ENCODE measurements at places on chromosomes 2 and 18.

GRCh38 chr2:238173692-238174091 lies 14.9 kb downstream of the ERFE start:
- no peak for DNase-seq

DNA sequence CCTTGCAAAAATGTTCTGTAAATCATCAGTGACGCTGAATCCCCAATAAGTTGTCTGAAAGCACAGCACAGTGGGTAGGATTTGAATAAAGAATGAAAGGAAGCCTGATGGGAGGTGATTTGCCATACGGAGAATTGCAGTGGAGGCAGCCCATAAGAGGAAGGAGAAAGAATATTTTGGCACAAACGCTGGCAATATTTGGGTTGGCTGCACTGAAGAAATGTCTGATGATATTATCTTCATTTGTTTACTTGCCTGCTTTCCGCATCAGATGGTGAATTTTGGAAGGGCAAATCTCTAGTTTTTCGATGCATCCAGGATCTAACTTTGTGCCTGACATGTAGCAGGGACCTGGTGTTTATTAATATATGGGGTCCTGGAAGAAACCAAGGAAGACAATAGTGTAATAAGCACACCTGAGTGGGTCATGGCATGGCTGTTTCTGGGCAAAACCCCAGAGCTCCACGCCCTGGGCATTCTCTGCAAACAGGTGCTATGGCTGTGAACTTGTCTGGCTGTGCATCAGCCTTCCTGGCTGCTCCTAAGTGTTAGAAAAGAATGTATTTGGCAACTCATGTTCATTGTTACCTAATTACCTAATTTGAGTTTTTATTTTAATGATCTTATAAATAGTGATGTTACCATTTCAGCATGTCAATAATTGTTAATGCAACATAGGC lies 5.9 kb downstream of the GALR1 start:
- no peak for DNase-seq

DNA sequence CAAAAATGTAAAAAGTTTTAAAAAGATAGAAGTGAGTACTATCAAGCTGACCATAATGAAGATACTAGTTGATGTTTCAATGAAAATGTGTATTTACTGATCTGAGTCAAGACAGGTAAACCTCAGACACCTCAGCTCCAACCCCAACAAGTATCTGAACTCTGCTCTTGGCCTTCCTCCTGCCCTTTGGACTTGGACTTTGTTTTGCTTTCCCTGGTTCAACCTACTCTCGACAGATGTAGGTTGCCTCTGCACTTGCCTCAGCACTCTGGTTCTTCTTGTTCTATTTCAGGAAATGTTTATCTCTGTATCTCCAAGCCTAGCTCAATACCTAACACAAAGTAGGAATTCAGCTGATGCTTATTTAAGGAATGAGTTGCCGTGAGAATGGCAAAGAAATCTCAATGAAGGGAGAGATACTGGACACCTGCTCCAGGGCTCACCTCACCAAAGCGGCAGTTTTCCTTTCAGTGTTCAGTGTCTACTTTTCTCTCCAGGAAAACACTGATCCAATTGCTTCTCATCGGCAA lies 248.8 kb upstream of the CTAGE1 start:
- no peak for DNase-seq

- no peak for DNase-seq
Measured at GRCh38 chr2:147808520-147808919, 36.3 kb upstream of the ACVR2A start.

- DNase-seq, result no peak
Measured at GRCh38 chr18:34873986-34874580, 164.0 kb downstream of the DTNA start.

- DNase-seq, result peak; percentile 72
Measured at GRCh38 chr2:206442833-206443734, at the start of gene ADAM23. Gene ADAM23, plus strand, starts transcription at chr2:206443532. Its CDS starts 335 bp downstream, at chr2:206443867.

GRCh38 chr18:28208268-28208667 lies 31.3 kb upstream of the CDH2 start:
- DNase-seq, result no peak

DNA sequence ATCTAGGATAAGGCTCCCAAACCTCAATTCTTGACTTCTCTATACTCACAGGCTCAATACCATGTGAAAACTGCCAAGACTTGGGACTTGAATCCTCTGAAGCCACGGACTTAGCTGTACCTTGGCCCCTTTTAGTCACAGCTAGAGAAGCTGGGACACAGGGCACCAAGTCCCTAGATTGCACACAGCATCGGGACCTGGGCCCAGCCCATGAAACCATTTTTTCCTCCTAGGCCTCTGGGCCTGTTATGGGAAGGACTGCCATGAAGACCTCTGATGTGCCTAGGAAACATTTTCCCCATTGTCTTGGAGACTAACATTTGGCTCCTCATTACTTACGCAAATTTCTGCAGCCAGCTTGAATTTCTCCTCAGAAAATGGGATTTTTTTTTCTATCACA lies 1011.8 kb upstream of the DDX18 start:
- DNase-seq, result no peak

DNA sequence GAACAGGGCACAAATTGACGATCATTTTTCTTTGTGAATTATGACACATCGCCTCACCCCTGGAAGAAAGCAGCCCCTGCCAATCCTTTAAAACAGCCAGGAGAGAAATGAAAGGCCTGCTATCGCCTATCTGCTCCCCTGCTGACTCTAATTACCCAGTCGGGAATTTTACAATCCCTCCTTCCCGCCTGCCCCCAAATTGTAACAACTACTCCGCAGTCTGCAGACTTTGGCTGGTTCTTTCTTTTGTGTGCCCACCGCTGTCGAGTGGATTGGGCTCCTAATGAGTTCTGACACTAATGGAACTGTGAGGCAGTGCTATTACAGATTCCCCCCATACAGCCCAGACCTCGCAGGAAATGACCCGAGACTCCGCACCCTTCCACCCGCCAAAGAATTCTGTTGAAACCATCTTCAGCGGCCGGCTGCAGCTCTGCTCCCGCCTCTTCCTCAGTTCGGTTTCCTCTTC lies 281.2 kb upstream of the PARD3B start:
- no peak for DNase-seq

- peak; percentile 67 for DNase-seq
Measured at GRCh38 chr2:84879584-84880394, 1.1 kb downstream of the TRABD2A start.

DNA sequence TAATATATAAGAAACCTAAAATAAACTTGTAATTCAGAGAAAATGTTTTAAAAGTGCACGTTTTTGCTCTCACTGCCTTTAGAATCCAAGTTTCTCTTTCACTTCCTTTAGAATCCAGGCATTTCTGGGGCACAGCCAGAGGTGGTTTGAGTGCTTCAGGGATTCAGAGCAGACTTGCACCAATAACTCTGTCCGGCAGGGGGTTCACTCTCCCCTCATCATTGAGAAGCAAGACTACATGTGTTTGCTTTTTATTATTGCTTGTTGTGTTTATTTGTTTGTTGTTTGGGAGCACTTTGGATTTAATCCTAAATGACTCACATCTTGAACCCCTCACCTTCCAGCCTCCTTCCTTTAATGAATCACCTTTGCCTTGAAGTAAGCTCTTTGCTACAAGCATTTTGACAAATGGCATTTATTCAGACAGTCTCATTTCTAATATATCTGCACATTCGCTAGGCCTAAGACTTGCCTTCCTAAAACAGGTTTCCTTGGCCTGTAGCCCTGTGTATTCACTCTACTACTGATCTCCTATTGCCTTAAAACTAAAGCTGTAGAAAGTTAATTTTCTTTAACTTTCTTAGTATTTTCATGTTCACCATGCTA lies 233.5 kb upstream of the ATP5MC3 start:
- DNase-seq, result no peak

DNA sequence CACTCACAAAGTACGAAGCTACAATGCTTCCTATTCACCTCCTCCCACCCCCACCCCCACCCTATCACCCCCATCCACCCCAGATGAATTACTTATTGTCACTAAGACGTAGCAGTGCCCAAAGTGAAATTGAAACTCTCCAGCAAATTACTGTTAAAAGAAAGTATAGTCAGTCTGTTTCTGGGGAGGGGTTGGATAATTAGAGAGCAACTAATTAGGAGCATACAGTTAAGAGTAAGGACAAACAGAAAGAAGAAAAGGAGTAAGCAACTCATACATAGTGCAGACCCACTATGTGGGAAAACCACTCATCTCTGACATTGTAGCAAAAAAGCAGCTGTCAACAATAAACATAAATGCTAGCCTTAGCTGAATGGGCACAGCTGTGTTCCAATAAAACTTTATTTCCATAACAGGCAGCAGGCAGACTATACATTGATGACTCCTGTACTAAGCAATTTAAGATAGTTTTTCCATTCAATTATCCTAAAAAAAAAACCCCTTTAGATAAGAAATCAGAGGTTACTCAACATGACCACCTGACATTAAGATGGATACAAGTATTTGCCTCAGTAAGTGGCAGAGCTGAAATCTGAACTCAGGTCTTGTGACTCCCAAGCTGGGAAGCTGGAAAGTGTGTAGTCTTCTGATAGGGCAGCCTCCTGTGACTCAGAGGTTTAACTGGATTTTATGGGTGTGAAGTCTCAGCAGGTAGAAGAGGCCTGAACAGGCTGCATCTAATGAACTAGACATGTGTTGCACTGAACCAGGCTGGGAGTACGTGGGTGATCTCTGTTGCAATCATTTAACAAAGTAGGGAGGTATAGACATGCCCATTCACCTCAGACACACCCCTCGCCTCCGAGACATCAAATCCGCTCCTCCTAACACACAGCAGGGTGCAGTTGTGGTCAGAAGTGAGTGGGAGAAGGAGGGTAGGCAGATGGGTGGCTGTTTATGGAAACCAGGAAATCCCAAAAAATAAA lies 171.8 kb upstream of the KLF7 start:
- DNase-seq, result no peak

DNA sequence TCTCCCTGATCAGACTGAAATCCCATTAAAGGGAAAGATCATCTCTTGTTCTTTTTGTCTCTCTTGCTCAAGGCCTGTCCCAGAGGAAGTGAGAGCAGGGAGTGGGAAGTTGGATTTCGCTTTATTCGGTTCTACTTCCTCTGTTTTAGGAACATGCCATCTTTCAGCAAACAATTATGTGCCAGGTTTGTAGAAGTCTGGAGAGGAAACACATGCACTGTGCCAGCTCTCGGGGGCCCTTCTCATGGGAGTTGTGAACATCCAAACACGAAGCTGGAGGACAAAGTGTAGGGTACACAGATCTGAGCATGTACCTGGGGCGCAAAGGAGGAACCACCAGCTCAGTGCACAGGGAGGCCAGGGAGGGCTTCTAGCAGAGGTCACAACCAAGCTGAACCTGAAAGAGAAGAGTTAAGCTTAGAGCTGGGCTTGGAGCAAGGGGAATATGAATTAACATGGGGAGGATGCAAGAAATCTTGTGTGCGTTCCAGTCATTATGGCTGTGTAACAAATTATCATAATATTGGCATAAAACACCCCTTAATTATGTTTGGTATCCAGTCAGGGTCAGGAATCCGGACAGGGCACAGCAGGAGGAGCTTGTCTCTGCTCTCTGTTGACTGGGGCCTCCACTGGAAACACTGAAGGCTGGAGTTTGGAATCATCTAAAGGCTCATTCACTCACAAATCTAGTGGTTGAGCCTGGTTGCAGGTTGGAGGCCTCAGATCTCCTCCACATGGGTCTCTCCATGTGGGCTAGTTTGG lies 128.6 kb downstream of the ZFP36L2 start:
- no peak for DNase-seq

- no peak for DNase-seq
Measured at GRCh38 chr2:199136681-199137080, 321.1 kb downstream of the SATB2 start.

DNA sequence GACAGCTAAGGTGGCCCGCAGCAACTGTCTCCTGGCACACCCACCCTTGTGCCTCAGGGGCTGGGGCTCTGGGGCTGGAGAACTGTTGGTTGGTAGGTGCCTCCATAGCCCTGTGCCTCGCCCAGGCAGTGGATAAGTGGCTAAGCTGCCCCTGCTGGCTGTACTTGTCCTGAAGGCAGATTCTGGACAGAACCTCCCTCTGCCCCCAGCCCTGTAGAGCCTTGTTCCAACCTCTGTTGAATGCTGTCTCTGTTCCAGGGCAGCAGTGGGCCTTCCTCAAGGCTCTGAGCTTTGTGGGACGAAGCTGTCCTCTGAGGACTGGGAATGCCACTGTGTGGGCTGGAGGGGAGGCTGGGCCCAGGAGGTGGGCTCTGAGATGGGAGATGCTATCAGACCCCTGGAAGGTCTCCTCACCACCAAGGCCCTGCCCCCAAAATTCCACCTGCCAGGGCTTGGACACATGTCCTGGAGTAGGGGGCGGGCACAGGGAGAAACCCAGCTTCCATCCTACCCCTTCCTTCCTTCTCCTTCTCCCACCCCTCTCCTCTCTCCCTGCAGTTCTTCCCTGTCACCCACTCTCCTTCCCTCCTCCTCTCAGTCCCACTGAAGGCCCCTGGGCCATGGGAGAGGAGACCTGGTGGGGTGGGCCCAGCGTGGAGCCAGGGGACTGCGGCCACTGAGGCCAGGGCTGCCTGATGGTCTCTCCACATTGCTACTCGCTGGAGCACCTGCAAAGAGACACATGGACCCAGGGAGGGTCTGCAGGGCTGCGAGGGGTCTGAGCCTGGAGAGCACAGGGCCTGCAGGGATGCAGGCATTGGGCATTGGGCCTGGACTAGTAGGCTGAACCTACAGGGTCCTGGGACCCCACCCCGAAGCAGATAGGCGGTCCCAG lies 1.7 kb upstream of the PDCD1 start:
- DNase-seq, result peak; percentile 76

GRCh38 chr2:53242090-53242489 lies 525.5 kb upstream of the CHAC2 start:
- DNase-seq, result no peak

DNA sequence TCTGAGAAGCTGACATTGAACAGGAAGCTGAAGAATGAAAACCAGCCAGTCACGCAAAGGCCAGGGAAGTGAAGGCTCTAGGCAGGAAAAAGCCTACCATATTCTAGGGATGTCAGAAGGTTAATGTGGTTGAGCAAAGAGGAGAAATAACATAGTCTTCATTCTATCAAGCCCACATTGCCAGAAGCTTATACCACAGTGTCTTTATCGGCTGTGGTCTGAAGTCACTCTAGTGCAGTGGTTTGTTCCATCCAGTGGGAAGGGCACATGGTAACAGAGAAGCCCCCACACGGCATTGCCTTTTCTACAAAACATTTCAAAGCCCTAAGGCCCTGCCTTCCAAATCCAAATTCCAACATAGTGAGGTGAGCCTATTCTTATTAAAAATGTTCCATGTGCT lies 311.3 kb downstream of the TNS1 start:
- DNase-seq, result no peak

DNA sequence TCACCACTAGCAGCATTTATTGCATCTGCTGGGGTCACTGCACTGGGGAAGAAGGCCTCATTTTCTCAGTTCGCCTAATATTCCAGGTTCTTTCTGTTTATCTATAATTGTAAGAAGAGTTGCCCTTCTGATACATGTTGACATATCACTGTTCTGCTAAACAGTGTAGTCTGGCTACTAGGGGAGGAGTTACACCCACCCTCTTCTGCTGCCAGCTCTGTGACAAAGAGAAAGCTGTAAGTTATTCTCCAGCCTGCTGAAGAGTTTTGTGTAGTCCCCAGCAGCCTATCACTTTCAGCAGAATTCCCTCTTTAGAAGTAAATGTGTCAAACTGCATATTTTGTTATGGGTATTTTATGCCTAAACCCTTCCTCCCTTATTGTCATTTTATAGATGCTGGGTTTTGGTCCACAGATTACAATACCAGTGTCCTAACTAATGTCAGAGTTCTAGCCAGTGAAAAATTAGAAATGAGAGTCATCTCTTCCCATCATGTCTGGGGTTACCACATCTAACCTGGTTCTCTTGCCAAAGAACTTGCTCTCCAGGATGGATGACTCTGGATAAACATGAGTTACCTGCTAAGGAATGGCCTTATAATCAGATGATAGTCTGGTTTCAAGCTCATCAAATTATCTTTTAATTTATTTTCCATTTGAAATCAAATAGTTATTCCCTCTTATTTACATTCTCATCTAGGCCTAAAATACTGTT lies 5.6 kb upstream of the MBOAT2 start:
- no peak for DNase-seq

GRCh38 chr18:49655266-49656072 lies 93.6 kb downstream of the LIPG start:
- no peak for DNase-seq
